ENCODE measurements at places on chromosomes 2 and 18. TPM values are rescaled to one million over a fixed set of nuclear protein-coding genes. Genes with fewer than 3 reads are reported as not detected.

The WBP1 gene
- total RNA-seq, result 40.0 TPM

The IL36G gene
- not detected for total RNA-seq

The ATOH8 gene
- total RNA-seq, result 41.1 TPM

The TIMM21 gene
- 48.0 TPM for total RNA-seq

The C1GALT1C1L gene
- total RNA-seq, result 0.83 TPM

- H3K36me3 ChIP-seq, result no peaks in the 10 kb centered on the region
- no peak overlapping the region for H3K27ac ChIP-seq
- no peaks in the 10 kb centered on the region for H3K27me3 ChIP-seq
Observed at GRCh38 chr2:134277223-134277622, 23.4 kb downstream of the MGAT5 start.

All from esophagus muscularis mucosa (tissue), 4 donors.